Prostate gland (tissue), 2 donors: ENCODE measurements at places on chromosomes 1 and 21. TPM values are rescaled to one million over a fixed set of nuclear protein-coding genes. Genes with fewer than 3 reads are reported as not detected.

Gene CFH
- 23.5 TPM for total RNA-seq

Gene C1orf210
- 5.5 TPM for total RNA-seq

Gene TMPRSS3
- total RNA-seq, result 0.34 TPM

Gene CCDC27
- total RNA-seq, result not detected

Gene MCOLN2
- 6.8 TPM for total RNA-seq

DNA sequence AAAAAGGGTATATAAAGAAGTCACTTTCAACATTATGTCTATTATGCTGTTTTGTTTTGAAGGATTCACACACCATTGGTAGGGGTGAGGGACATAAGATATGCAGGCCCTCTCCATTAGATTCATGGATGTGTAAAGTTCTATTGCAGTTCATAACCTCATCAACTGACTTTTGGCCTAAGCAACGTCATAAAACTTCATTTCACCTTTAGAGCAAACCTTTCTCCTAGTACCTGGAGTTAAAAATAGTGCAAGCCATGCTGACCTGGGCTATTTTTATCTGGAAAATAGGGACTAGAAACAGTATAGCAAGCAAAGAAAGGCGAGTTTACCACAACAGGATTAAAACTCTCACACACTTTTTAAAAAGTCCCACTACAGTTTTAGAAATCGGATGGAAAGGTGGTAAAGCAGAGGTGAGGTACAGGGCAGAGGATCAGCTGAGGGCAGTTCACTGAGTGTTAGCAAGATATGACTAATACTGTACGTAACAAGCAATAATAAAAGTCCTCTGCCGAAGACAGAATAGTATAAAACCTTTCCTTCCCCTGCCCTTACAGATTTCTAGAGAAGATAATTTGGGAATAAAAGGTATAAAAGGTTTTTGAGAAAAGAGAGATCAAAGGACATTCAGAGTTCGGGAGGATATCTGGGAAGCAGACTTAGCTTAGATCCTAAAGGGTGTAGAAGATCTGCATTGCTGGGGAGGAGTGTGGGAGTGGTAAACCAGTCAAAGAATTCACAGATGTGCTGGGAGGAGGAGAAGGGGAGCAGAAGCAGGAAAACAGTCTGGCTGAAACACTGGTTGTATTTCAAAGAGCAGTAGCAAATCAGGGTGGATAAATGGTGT is 14.3 kb downstream of the EGLN1 start:
- no peaks in the 10 kb centered on the region for H3K36me3 ChIP-seq
- H3K27ac ChIP-seq, result no peak overlapping the region
- no peak overlapping the region for H3K4me3 ChIP-seq
- no peak for DNase-seq

- DNase-seq, result no peak
- no peaks in the 10 kb centered on the region for H3K4me1 ChIP-seq
- no peaks in the 10 kb centered on the region for H3K27me3 ChIP-seq
Measured at GRCh38 chr1:233299450-233299849, 3.9 kb upstream of the PCNX2 start.

- DNase-seq, result no peak
- H3K4me1 ChIP-seq, result no peaks in the 10 kb centered on the region
- H3K27me3 ChIP-seq, result no peaks in the 10 kb centered on the region
- H3K27ac ChIP-seq, result no peak overlapping the region
- no peaks in the 10 kb centered on the region for H3K36me3 ChIP-seq
Measured at GRCh38 chr1:55057270-55057955, 18.1 kb downstream of the PCSK9 start.

- no peaks in the 10 kb centered on the region for H3K4me1 ChIP-seq
- no peaks in the 10 kb centered on the region for H3K27me3 ChIP-seq
- H3K36me3 ChIP-seq, result no peaks in the 10 kb centered on the region
- no peak overlapping the region for H3K4me3 ChIP-seq
Measured at GRCh38 chr1:12150456-12151200, 16.2 kb upstream of the TNFRSF1B start.

- DNase-seq, result no peak
- H3K27ac ChIP-seq, result no peak overlapping the region
Measured at GRCh38 chr21:29196670-29197191, 66.3 kb downstream of the MAP3K7CL start.

DNA sequence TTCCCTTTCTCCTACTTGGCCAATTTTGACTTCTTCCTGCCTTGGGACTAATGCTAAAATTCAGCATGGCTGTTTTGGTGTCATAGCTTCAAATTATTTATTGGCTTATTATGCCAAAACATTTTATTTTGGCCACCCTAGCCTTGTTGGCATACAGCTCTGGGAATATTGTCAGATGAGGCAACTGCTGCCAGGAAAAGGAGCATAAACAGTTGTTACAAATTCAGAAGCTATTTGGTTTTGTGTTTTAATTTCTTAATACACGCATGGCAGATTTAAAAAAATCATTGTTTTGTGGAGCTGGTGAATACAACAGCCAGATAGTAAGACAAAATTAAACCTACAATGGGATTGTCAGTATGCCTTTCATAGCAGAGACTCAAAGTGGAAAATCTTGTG is 66.8 kb upstream of the BCL10 start:
- no peak overlapping the region for H3K27ac ChIP-seq
- H3K27me3 ChIP-seq, result no peaks in the 10 kb centered on the region
- H3K4me3 ChIP-seq, result no peak overlapping the region
- H3K36me3 ChIP-seq, result no peaks in the 10 kb centered on the region

DNA sequence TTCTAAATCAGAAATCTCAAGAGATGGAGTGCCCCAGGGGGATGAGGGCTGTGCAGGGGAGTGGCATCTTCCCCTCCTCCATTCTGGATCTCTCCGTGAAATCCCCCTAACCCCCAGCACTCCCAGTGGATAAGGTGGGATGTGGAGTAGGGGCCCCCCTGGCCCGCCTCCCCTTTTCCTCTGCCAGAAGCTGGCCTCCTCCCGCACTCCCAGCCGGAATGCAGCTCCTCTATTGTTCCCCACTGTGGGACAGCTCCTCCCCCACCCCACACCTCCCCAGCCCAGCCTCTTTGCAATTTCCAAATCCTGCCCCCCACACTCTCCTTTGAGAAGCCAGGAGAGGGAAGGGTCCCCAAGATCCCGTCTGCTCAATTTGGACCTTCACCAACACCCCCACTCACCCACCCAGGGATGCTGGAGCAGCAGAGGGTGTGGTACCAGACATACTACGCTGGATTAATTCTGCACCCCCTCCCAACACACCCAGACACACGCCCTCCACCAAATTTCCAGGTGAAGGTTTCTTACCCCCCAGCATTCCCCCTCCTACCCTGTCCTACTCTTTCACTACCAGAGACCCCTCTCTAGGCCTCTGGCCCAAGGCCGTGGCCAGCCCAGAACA is 1.9 kb downstream of the MEX3A start:
- no peaks in the 10 kb centered on the region for H3K36me3 ChIP-seq
- H3K27me3 ChIP-seq, result no peaks in the 10 kb centered on the region
- H3K4me3 ChIP-seq, result no peak overlapping the region
- no peak overlapping the region for H3K27ac ChIP-seq
- H3K4me1 ChIP-seq, result no peaks in the 10 kb centered on the region

GRCh38 chr1:40630488-40631223 is 34.8 kb downstream of the RIMS3 start:
- H3K27me3 ChIP-seq, result no peaks in the 10 kb centered on the region
- no peak for DNase-seq
- no peaks in the 10 kb centered on the region for H3K4me1 ChIP-seq
- H3K4me3 ChIP-seq, result no peak overlapping the region
- no peaks in the 10 kb centered on the region for H3K36me3 ChIP-seq

DNA sequence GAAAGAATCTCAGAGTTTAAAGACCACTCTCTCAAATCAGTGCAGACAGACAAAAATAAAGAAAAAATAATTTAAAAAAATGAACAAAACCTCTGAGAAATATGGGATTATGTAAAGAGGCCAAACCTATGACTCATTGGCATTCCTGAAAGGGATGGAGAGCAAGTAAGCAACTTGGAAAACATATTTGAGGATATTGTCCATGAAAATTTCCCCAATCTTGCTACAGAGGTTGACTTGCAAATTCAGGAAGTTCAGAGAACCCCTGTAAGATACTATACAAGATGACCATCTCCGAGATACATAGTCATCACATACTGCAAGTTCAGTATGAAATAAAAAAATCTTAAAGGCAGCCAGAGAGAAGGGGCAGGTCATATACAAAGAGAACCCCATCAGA is 43.7 kb upstream of the IVNS1ABP start:
- H3K27me3 ChIP-seq, result no peaks in the 10 kb centered on the region
- H3K27ac ChIP-seq, result no peak overlapping the region
- H3K4me3 ChIP-seq, result no peak overlapping the region
- H3K4me1 ChIP-seq, result no peaks in the 10 kb centered on the region
- no peaks in the 10 kb centered on the region for H3K36me3 ChIP-seq
- DNase-seq, result no peak

- DNase-seq, result no peak
- H3K27ac ChIP-seq, result no peak overlapping the region
- no peak overlapping the region for H3K4me3 ChIP-seq
- no peaks in the 10 kb centered on the region for H3K27me3 ChIP-seq
- H3K36me3 ChIP-seq, result no peaks in the 10 kb centered on the region
- H3K4me1 ChIP-seq, result no peaks in the 10 kb centered on the region
Measured at GRCh38 chr1:104989012-104989411, 1239.3 kb downstream of the AMY1C start.

- H3K36me3 ChIP-seq, result no peaks in the 10 kb centered on the region
- DNase-seq, result peak; percentile 28
- no peaks in the 10 kb centered on the region for H3K27me3 ChIP-seq
- H3K4me3 ChIP-seq, result no peak overlapping the region
Measured at GRCh38 chr1:38730511-38731397, 128.8 kb downstream of the RRAGC start.

- no peak for DNase-seq
- no peaks in the 10 kb centered on the region for H3K27me3 ChIP-seq
- no peaks in the 10 kb centered on the region for H3K36me3 ChIP-seq
- H3K27ac ChIP-seq, result no peak overlapping the region
- no peak overlapping the region for H3K4me3 ChIP-seq
- H3K4me1 ChIP-seq, result no peaks in the 10 kb centered on the region
Measured at GRCh38 chr1:236759252-236759859, 35.7 kb upstream of the MTR start.

DNA sequence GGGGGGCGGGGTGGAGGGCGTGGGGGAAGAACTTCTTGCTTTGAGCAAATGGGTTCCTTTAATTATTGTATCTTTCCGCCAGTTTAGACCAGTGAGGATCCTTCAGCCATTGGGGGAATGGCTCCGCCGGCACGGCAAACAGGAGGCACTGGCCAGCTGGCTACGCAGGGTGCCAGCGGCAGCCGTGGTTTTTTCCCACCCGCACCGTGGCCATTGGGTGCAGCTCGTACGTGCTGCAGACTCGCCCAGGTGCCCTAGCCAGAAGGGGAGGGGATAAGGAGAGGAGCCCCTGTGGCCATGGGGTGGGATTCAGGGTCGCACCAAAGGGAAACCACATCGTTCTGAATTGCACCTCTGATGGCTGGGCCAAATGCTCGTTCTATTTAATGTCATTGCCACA is 65.6 kb downstream of the RGSL1 start:
- no peaks in the 10 kb centered on the region for H3K4me1 ChIP-seq
- H3K4me3 ChIP-seq, result no peak overlapping the region
- H3K27me3 ChIP-seq, result no peaks in the 10 kb centered on the region
- H3K36me3 ChIP-seq, result no peaks in the 10 kb centered on the region
- no peak overlapping the region for H3K27ac ChIP-seq

- H3K27me3 ChIP-seq, result no peaks in the 10 kb centered on the region
- DNase-seq, result no peak
- H3K4me1 ChIP-seq, result no peaks in the 10 kb centered on the region
Measured at GRCh38 chr1:201750120-201750519, 78.8 kb upstream of the IPO9 start.

DNA sequence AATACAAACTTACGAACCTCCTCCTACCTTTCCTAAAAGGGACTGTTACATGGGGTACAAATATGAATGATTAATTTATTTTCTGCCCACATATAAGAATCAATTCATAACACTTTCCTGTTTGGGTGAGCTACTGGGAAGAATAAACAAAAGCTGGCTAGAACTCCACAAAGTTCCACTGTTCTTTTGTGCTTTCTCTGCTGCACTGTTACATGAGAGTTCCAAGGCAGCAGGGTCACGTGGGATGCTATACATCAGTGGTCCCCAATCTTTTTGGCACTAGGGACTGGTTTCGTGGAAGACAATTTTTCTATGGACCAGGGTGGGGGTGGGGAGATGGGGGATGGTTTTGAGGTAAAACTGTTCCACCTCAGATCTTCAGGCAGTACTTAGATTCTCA is 2.2 kb upstream of the ANGPTL7 start:
- peaks cover 2% of the 10 kb centered on the region for H3K36me3 ChIP-seq
- no peaks in the 10 kb centered on the region for H3K27me3 ChIP-seq
- H3K4me1 ChIP-seq, result no peaks in the 10 kb centered on the region
- no peak overlapping the region for H3K27ac ChIP-seq
- no peak for DNase-seq
- H3K4me3 ChIP-seq, result no peak overlapping the region

GRCh38 chr21:39461419-39461818 is 9.6 kb downstream of the SH3BGR start:
- no peak for DNase-seq
- no peaks in the 10 kb centered on the region for H3K36me3 ChIP-seq
- H3K4me1 ChIP-seq, result no peaks in the 10 kb centered on the region

GRCh38 chr1:154533952-154534844 is 24.3 kb downstream of the UBE2Q1 start:
- no peaks in the 10 kb centered on the region for H3K36me3 ChIP-seq
- no peaks in the 10 kb centered on the region for H3K27me3 ChIP-seq
- peak; percentile 32 for DNase-seq
- no peaks in the 10 kb centered on the region for H3K4me1 ChIP-seq

DNA sequence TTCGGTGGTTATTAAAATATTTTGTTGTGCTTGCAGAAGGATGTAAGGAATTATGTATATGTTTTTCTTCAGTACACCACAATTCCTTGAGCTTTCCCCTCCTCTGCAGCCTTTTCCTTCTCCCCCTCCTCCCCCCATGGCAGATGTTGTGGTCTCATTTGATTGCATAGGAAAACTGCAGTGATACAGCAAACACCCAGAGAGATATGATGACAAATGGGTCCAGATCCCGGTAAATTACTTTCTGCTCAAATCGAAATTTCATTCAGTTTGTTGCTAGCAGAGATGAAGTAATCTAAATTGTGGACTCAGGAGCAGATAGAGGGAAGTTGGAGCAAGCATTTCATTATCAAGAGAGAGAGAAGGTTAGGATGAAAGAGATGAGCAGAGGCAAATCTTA is 9.9 kb downstream of the LMO4 start:
- H3K36me3 ChIP-seq, result no peaks in the 10 kb centered on the region
- H3K4me3 ChIP-seq, result no peak overlapping the region
- no peak overlapping the region for H3K27ac ChIP-seq
- no peak for DNase-seq
- no peaks in the 10 kb centered on the region for H3K4me1 ChIP-seq
- no peaks in the 10 kb centered on the region for H3K27me3 ChIP-seq
